Myocyte (in vitro differentiated cells): ENCODE measurements at places on chromosomes 3 and 15.

DNA sequence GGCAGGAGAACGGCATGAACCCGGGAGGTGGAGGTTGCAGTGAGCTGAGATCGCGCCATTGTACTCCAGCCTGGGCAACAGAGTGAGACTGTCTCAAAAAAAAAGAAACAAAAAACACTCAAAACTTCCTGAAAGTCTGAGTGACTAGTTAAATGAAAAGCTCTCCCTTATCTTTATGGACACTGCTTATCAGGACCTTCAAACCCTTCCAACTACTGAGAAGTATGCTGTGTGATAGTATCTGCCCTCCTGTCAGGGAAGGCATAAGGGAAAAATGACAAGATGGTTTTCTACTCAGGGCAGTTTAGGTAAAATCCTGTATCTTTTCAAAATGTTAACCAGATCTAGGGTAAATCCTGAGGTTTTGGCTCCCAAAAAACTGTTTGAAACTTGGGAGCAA is 21.8 kb downstream of the EMC7 start:
- no peak for DNase-seq

GRCh38 chr3:130963444-130963843 is 63.2 kb downstream of the ASTE1 start:
- no peak for DNase-seq

- DNase-seq: no peak
These were observed 7.9 kb upstream of the RPLP1 start for GRCh38 chr15:69444686-69445085.

DNA sequence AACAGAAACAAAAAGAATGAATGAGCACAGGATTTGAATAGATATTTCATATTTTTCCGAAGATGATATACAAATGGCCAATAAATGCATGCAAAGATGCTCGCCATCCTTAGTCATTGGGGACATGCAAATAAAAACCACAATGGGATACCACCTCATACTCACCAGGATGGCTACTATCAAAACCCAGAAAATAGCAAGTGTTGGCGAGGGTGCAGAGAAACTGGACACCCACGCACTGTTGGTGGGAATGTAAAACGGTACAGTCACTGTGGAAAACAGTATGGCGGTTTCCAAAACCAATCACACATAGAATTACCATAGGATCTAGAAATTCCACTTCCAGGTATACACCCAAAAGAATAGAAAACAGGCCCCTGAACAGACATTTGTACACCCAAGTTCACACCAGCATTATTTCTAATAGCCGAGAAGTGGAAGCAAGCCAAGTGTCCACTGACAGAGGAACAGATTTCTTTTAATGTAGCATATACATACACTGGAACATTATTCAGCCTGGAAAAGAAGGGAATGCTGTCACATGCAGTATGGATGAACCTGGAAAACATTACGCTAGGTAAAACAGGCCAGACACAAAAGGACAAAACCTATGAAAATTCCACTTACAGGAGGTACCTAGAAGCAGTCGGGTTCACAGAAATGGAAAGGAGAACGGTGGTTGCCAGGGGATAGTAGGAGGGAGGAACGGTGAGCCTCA is 3.6 kb downstream of the RNF168 start:
- no peak for DNase-seq

GRCh38 chr3:46395210-46395661 is 11.6 kb downstream of the CCR5AS start:
- no peak for DNase-seq

GRCh38 chr3:40930131-40930538 is 269.2 kb upstream of the CTNNB1 start:
- peak; percentile 67 for DNase-seq

- DNase-seq: peak; percentile 19
These were observed 639 bp downstream of the NIPA1 start for GRCh38 chr15:22786868-22787698.

GRCh38 chr3:172787746-172788145 is 37.2 kb downstream of the ECT2 start:
- no peak for DNase-seq

- no peak for DNase-seq
These were observed 27.1 kb downstream of the GATM start for GRCh38 chr15:45351227-45351626.

DNA sequence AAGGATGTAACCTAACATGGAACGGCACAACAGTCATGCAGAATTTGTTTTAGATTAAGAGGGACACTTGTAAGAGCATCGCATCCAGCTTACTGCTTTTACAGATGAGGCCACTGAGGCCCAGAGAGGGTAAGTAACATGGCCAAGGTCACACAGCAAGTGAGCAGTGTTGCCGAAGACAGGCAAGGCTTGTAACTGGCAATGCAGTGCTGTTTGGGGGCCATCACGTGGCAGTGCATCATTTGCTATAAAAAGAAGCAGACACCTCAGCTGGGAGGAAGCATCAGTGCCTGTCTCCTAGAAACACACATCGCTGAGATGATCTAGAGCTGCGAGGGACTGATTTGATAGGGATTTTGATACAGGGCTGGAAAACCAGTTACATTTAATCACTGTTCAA is 108.2 kb upstream of the PROK2 start:
- peak; percentile 13 for DNase-seq
